Lower leg skin (tissue), 4 donors: ENCODE measurements at places on chromosomes 6 and 20. TPM values are rescaled to one million over a fixed set of nuclear protein-coding genes. Genes with fewer than 3 reads are reported as not detected.
A peak's percentile ranks its signal among the peaks of the same experiment; 100 is the strongest.

GRCh38 chr6:41917528-41917927 is 3.4 kb downstream of the MED20 start:
- DNase-seq = no peak

DNA sequence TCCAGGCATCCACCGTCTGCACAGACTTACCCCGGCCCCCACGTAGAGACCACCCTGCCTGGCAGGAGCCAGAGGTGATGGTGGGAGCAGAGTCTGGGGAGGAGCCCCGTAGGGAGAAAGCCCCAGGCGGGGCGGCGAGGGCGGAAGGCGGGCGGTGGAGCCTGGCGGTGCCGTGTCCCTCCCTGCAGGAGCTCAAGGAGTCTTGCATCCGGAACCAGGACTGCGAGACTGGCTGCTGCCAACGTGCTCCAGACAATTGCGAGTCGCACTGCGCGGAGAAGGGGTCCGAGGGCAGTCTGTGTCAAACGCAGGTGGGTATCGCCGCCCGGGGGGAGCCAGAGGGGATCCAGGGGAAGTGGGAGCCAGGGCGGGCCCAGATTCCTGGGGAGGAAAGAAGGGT is 6.0 kb downstream of the CLPSL1 start:
- no peak for DNase-seq

DNA sequence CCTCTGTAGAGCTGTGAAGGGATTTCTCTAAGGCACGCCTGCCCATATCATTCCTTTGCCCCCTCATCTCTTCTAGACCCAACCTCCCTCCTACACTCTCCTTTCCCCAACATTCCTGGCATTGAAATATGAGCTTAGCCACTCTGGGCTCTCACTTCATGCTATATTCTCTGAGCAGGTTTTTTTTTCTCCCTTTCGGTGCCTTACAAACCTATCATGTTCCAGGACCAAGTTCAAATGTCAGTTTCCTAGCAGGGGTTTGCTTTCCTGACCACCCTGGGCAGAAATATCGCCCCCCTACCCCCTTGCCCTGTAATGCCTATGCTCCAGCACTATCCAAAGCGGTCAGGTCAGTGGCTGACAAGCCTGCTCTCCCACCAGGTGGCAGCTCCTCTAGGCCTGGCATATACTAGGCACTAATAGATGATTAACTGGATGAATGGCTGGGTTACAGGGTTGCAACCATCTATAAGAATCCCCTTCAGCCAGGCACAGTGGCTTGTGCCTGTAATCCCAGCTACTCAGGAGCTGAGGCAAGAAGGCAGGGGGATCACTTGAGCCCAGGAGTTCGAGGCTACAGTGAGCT is 25.7 kb upstream of the AAR2 start:
- no peak for DNase-seq

- peak; percentile 23 for DNase-seq
Measured at GRCh38 chr20:38303908-38304379, at the start of gene BPI. TSS of gene BPI (plus strand) at chr20:38304156. CDS start at chr20:38304224, 68 bp downstream.

The ADAM33 gene
- 8.0 TPM for total RNA-seq

The FHL5 gene
- 10.7 TPM for total RNA-seq

DNA sequence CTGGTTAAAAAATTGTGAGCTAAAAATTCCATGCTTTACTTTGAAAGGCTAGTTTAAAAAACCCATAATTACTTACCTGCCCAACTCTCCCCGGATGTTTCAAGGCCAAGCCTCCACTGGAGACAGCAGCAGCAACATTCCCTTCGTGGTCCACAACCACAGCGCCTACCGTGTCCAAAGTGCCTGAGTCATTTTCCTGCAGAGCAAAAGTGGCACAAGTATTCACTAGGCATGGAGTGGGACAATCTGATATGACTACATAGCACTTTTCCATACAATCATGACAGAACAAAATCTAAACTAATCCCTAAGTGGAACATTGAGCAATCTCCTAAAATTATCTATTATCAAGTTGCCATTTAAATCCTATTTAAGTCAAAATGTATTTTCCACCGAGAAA is 104.8 kb downstream of the TASP1 start:
- no peak for DNase-seq

- no peak for DNase-seq
Measured at GRCh38 chr20:39534846-39535245, 572.7 kb downstream of the DHX35 start.

The IPCEF1 gene
- total RNA-seq = 1.3 TPM

The BPIFB1 gene
- not detected for total RNA-seq

DNA sequence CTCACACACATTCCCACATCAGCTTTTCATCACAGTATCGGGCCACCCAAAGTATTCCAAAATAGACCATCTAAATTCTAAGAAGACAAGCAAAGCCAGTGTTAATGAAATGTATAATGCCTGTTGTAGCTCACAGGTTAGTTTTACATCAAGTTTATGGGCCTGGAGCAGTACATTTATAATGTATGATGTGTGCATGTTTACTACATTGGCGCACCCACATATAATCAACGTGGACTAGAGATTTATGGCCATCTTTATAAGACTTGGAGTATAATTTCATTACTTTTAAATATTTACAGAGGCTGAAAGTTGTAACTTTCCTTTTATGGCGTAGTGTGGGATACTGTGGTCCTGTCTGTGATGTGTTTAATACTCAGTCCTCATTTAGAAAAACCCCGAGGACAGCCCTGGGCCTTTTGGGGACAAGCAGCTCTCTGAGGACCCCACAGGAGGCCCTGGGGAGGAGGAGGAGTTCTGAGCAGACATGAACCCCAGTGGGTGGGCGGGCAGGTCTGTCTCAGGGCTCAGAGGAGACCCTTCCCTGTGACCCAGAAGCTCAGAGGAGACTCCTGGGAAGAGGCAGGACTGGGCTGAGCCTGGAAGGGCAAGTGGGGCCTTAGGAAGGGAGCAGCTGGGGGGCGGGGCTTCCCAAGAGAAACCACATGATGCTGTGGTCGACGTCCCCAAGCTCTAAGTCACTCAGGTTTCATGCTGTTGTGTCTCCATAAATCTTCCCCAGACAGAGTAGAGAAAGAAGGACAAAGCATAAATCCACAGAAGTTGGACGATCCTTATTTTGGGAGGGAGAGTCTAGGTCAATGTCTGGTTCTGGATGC is 232.1 kb downstream of the PREX1 start:
- peak; percentile 57 for DNase-seq

The TNFRSF21 gene
- 2.7 TPM for total RNA-seq

GRCh38 chr20:25196786-25197120 is 1.2 kb downstream of the ENTPD6 start:
- DNase-seq = peak; percentile 85

DNA sequence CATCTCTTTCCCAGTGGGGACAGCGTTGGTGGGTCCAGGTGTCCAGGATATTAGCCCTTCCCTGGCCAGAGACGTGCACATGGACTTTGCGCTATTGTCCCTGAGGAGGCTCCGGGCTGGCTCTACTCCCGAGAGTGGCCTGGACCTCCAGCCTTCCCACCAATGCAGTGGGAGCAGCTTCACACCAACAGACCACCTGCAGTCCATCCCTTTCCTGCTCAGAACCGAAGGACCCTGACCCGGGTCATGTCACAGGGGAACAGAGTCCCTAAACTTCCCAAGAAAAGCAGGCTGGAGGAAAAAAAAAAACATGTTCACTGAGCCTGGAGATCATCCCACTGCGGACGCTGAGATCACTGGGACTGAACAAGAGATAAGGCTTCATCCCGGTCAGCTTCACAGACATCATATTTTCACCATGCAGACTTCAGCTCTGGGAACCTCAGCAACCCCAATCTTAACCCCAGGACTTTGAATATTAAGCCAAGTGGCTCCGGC is 18.3 kb downstream of the ZMYND8 start:
- DNase-seq = no peak

The XKR7 gene
- not detected for total RNA-seq

DNA sequence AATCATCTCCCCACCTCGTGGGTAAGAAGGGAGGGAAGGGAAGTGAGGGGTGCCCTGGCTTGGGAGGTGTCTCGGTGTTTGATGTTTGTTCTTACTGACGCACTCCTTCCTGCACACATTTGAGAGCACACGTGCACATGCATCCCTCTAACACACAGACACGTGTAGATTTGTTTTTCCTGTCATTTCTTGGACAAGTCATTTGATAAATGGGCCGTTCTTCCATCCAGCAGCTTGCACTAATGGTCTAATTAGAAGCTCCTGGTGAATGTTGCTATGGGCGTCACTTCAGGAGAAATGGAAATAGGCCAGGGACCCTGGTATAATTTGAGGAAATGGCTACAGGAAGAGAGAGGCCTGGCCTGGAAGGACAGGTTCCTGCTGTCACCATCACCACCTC is 352.5 kb downstream of the CDH4 start:
- no peak for DNase-seq

The NKX2-2 gene
- not detected for total RNA-seq

DNA sequence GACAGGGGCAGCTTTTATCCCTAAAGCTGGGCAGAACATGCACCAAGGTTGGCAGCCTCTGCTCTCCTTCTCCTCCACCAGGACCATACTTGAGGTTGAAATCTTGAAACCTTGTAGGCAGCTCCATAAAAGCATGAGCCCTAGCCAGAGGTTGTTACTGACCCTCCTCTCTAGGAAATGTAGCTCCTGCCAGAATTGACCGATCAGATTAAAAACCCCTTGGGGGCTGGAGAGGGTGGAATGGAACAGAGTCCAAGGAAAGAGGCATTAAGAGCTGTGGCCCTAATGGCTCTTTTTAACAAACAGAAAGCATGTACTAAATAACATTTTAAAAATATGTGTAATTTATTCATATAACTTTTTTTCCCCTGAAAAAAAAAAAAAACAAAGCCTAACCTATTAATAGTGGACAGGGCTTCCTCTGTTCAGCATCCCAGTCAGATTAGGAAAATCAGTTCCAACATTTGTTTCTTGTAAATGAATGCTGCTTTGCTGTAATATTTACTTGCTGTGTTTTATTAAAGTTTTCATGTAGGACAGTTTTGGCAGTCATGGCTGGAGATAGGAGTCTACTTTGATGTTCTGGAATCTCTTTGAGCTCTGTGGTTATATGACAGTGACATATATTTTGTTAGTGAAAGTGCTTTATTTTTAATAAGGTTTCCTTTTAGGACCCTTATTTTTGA is 41.3 kb downstream of the MTHFD1L start:
- no peak for DNase-seq

DNA sequence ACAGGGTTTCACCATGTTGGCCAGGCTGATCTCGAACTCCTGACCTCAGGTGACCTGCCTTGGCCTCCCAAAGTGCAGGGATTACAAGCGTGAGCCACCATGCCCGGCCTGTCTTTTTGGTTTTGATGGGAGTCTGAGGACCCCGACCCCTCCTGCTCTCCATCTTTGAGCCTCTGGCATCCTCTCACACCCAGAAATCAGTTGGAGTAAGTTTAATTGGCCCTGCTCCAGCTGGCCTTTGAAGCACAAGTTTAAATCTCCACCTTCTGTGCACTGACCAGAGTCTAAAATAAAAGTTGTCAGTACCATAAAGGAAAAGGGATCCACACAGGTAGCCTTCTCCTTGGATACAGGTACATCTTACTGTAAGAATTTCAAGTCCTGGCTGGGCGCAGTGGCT is 15.9 kb upstream of the C20orf144 start:
- peak; percentile 58 for DNase-seq

DNA sequence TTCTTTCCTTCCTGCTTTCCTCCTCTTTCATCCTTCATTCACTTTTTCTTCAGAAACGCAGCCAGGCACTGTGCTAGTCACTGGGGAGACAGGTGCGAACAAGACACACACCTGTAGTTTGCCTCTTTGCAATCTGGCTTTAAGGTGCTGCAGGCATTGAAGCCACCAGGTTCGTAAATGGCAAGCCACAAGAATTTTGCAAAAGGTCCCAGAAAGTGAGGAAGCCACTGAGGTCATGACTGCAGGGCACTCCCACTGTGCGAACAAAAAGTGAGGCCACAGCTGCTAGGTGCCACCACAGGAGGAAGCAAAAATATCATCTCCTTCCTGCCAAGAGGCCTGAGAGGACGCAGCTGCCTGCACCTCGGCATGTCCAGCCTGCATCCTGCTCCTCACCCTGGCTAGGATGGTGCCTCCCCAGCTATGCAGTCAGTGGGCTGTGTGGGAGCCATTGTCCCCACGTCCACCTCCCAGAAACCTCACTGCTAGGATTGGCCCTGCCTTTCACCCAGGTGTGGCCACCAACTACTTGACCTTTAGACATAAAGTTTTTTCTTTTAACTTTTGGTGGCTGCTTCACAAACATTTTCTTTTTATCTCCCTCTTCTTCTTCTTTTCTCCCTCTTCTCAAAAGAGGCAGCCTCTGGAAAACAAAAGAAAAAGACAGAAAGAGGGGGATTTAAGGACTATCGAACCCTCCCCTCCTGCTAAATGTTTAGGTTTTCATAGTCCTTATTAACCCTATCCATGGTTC is 230.8 kb downstream of the BCAS1 start:
- DNase-seq = no peak

DNA sequence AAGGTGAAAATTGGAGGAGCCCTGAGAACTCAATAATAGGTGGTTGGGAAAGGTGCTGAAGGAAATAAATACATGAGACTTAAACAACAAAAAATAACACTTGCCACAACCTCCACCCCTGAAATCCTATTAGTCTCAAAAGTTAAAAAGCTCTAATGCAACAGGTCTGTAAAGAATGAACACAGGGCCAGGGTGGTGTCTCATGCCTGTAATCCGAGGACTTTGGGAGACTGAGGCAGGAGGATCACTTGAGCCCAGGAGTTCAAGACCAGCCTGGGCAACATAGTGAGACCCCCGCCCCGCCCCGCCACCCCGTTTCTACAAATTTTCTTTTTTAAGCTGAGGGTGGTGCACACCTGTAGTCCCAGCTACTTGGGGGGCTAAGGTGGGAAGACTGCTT is 1.1 kb upstream of the ZKSCAN8 start:
- DNase-seq = no peak

GRCh38 chr6:30315156-30315555 is 11.6 kb upstream of the TRIM39 start:
- DNase-seq = no peak

The IMPG1 gene
- not detected for total RNA-seq

DNA sequence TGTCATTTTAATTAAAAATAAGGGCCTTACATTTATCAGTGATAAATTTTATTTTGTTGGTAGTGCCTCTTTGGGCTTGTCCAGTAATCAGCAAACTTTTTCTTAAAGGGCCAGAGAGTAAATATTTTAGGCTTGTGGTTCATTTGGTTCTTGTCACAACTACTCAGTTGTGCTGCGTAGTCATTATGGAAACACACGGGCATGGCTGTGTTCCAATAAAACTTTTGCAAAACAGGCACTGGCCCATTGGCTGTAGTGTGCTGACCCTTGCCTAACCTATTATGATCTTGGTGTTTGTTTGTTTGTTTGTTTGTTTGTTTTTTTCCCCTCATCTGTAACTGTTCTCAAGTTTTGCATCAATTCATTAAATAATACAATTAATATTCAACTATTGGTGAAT is 19.4 kb downstream of the TBPL1 start:
- DNase-seq = no peak

The MLIP gene
- 20.6 TPM for total RNA-seq
